ENCODE measurements at places on chromosomes 11 and 22. TPM values are rescaled to one million over a fixed set of nuclear protein-coding genes. Genes with fewer than 3 reads are reported as not detected.

Gene LAYN
- polyA plus RNA-seq: 4.8 TPM

Gene PLEKHB1
- polyA plus RNA-seq: 30.4 TPM

DNA sequence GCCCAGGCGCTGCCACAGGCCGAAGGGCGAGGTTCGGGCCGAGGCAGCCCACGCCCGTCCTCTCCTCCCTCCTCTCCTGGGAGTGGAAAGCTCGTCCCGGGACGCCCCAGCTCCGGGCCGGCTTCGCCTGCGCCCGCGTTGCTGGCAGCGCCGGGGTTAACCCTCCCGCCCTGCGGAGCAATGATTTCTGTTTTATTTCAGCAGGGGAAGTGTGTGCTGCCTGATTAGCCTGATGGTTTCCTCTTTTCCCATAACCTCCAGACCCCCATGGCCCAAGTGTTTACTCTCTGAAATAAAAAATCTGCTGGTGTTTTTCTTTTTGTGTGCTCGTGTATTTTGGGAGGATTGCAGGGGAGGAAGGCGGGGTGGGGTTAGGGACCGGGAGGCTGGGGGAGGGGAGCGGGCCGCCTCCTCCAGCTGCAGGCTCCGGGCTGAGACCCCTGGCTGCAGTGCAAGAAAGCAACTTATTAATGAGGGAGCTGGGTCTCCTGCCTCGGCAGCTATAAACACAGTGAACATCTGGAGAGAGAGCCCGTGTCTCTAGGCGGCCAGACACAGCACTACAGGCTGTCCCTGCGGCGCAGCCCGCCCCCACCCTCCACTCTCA lies 38.6 kb downstream of the ETS1 start:
- peak; percentile 96 for DNase-seq

GRCh38 chr11:72243173-72244059 lies 560 bp downstream of the PHOX2A start:
- peak; percentile 50 for DNase-seq

DNA sequence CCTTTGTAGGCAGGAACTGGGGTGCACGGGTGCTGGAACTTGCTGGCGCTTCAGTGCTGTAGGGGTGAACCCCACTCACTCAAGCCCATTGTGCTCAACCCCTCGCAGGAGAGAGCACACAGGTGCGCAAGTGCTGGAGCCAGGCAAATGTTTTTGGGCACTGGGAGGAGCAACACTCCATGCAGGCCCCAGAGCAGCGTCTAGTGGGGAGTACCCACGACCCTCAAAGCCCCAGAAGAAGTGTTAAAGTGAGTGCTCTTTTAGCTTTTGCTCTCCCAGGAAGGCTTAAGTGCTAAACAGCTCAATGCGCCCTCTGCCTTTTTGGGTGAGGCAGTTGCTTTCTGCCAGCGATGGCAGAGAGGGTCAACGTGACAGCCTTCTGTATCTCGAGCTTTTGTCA lies 282.2 kb upstream of the ARHGAP42 start:
- DNase-seq: no peak

DNA sequence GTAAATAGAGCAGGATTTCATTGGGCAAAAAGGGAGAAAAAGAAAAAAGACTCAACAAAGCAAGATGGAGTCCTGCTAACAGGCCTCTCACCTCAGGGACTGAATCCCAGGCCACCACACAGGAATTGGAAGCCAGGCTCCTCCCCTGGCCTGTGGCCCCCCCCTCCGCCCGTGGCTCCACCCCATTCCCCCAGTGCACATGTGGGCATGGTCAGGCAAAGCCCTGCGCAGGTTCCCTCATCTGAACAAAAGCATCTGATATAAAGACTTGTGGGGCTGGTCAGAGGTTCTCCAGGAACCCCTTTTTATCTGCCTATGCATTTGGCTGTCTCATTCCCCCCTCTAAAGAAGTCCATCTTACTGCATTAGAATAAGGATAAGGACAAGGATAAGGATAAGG lies 46.0 kb upstream of the PAK1 start:
- DNase-seq: no peak

DNA sequence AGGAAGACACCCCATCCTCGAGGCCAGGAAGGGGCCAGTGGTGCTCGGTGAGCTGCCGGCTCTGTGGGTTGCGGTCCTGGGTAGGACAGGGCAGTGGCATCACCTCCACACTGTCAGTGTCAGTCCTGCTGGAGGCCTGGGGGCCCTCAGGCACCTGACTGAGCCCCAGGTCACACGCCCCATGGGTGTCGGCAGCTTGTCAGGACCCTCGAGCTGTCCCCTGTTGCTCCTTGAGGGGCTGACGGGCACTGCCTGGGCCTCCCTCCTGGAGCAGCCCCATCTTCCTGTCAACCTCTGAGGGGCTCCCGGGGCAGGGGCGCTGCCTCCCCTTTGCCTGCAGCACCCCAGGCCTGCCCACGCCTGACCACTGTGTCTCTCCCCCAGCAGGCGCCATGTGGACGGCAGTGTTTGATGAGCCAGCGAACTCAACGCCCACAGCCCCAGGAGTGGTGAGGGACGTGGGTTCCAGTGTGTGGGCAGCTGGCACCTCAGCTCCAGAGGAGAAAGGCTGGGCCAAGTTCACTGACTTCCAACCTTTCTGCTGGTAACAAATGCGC lies 35.4 kb downstream of the SBF1 start:
- peak; percentile 69 for DNase-seq

GRCh38 chr22:44776605-44777363 lies 24.4 kb downstream of the ARHGAP8 start:
- DNase-seq: peak; percentile 82

DNA sequence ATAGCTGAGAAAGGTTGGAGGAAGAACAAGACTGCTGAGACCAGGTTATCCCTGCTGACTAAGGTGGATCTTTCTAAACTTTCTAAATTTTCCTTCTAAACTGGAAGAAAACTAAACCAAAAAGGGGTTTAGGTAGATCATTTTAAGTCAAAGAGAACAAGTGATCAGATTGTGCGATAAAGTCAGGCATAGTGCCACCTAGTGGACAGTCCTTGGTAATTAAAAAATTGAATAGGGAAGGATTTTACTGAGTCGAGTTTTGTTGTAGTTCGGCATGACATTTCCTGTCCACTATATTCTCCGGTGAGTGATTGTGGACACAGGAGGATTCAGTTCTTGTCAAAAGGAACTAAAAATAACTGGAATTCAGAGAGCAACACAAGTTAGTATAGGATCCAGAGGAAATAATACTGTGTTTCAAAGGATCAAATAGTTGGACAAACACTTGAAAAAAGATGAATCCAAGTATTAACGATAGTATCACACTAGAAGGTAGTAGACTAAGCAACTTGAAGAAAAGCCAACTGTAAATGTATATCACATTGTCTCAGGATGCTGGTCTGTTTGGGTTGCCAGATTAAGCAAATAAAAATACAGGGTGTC lies 1236.4 kb downstream of the FAM181B start:
- peak; percentile 68 for DNase-seq
